ENCODE measurements at places on chromosomes 7 and 10.
A peak's percentile ranks its signal among the peaks of the same experiment; 100 is the strongest.

- peak; percentile 67 for DNase-seq
Observed at GRCh38 chr10:118259288-118259906, 82.7 kb downstream of the FAM204A start.

DNA sequence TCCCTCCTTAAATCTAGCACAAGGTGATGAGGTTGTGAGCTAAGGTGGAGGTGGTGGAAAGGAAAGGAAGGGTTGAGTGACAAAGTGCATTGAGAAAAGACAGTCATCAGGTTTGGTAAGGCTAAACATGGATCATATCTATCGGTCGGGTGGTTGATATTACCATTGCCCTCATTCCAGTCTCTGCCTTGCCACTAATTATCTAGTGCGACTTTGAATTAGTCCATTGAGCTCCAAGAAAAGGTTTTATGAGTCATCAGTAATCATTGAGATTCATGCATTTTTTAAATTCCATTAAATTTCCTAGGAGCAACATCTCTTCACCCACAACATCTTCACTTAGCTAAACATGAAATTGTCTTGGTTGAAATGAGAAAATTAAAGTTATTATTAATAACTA is 68.9 kb upstream of the FRMD4A start:
- DNase-seq = no peak

DNA sequence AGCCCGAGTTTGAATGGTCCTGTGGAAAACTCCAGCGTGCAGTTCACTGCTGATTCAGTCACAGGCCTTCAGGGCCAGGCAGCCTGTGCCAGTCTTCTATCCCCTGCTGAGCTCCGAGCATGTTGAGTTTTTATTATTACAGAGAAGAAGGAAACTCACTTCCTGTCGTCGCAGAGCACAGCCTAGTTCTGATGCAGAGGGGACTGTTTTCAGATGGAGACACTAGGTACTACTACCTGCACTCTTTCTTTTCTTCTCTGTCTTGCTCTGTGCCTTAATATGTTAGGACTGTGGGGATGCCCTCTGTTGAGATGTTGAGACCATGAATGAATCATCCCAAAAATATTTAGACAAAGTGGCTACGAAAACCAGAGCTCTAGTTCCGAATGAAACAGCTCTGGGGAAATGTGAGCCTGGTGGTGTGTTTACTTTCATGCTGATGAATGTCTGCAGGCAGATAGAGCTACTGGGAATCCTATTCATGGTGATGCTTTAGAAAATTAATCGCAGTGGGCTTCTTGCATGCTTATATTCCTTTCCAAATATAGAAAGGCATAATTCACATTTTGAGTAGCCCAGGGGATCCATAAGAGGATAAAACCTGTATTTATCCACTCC is 29.6 kb downstream of the CASP7 start:
- no peak for DNase-seq

GRCh38 chr10:48309711-48310226 is 3.3 kb downstream of the MAPK8 start:
- DNase-seq = no peak

DNA sequence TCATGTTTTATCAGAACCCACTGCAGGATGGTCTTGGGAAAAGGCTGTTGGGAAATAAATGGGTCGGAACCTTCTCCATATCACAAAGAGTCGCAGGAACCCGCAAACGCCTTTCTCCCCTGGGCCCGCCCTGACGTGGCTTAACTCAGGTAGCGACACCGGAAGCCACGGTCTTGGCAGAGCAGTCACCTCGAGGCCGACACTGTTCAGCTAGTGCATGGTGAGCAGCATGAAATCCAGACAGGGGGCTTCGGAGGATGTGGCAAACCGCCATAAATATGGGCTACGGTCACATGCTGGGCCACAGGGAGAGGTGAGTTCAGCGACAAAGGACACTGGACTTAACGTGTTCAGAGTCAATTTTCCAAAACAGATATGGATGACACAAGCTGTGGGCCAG is 421.9 kb downstream of the PTPRN2 start:
- DNase-seq = no peak

GRCh38 chr10:97000487-97001182 is 168.5 kb downstream of the LCOR start:
- peak; percentile 74 for DNase-seq

DNA sequence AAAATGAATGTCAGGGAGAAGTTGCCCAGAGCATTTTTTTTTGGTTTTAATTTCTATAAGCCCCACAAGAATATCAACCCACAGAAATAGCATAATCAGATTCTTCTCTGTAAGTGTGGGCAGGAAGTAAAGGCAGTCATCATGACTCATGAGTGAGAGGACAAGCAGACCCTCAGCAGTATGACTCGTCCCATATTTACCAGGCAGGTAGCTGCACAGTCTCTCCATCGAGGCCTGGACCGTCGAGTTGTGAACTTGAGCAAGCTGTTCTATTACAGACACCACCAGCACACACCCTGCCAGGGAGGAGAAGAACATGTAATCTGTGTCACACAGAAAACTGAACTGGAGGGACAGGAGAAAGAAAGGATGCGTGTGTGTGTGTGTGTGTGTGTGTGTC is 37.8 kb downstream of the AOAH start:
- no peak for DNase-seq

DNA sequence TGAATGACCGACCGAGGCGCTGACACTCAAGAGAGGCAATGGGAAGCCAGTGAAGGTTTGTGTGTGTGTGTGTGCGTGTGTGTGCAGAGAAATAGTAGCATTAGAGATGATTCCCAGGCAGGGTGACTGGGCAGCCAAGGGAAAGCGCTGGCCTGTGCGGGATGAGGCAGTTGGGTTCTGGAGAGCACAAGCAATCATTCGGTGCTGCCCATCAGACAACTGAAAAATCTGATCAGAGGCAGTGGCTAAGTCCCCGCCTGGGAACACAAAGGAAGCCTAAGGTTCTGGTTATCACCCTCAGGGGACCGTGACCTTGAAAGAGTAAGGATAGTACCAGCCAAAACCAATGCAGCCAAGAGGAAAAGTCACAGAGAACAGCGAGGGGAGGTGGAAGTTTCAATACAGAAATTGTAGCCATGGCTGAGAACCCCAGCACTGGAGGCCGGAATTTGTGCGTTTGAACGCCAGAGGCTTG is 868 bp upstream of the PDCD4 start:
- no peak for DNase-seq

GRCh38 chr10:49294731-49295130 is 4.2 kb upstream of the C10orf71 start:
- DNase-seq = no peak

DNA sequence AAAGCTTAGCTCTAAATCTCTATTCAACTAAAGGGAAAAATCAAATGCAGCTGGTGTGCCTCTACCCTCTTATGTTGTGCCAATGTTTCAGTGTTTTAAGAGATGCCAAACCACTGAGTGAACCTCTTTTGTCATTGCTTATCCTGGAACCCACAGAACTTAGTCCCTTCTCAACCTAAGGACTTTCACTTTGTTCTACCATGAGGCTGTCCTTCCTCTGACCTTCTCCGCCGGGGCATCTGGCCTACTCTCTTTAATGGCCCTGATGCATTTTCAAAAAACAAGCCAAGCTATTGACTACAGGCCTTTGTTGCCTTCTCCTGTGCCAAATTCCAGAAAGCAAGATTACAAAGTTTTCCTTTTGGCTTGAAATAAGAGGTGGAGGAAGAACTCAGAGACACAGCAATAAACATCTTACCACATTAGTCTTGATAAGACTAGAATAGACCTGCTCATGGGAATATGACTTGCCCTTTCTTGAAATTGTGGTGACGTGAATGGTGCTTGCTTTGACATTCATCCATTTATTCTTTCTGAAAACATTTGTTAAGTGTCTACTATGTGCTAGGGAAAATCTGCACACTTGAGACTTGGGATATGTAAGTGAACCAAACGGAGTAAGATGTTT is 253.2 kb upstream of the SMIM30 start:
- no peak for DNase-seq

GRCh38 chr10:15043674-15044073 is at the start of gene OLAH:
TSS of gene OLAH (plus strand) at chr10:15043943. CDS start at chr10:15047289, 3,346 bp downstream.
- DNase-seq = no peak

GRCh38 chr7:66957595-66958290 is 36.7 kb downstream of the TMEM248 start:
- no peak for DNase-seq

- peak; percentile 57 for DNase-seq
Observed at GRCh38 chr7:140638173-140638791, 2.3 kb downstream of the DENND2A start.
